Renal cortex interstitium (tissue), 15 donors: ENCODE measurements at places on chromosomes 4 and X.

DNA sequence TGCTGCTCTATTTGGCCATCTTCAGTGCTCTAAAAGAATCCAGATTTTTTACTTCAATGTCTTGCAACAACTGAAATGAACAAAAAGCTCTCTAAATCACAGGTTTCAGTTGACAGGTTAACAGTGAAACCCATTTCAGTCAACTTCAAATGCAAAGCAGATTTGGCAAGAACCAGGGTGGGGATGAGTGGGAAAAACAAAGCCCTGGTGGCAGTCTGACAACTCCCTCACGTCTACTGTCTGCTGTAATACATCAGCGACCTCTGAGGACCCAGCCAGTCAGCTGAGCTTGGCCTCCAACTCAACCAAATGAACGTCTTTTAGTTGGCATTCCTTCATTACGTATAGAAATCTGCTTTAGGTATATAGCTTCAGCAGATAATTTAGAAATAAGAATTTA, 95.8 kb downstream of the COL25A1 start:
- DNase-seq, result no peak

- no peak for DNase-seq
These were observed 1570.8 kb upstream of the ADGRL3 start for GRCh38 chr4:59629348-59629747.

DNA sequence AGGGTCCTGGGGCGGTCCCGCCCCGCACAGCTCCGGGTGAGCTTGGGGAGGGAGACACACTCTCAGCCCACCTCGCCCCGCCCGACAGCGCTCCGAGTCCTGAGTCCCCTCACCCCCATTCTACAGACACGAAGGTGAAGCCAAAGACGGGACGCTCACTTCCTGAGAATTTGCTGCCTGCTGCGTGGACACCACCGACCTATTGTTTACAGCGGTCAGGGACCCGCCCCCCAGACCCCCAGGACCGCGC, 796 bp upstream of the ZNF141 start:
- DNase-seq, result no peak

GRCh38 chrX:154805696-154806091, 409 bp upstream of the MPP1 start:
- DNase-seq, result no peak

GRCh38 chr4:25590171-25590570, 65.5 kb upstream of the SLC34A2 start:
- DNase-seq, result no peak

DNA sequence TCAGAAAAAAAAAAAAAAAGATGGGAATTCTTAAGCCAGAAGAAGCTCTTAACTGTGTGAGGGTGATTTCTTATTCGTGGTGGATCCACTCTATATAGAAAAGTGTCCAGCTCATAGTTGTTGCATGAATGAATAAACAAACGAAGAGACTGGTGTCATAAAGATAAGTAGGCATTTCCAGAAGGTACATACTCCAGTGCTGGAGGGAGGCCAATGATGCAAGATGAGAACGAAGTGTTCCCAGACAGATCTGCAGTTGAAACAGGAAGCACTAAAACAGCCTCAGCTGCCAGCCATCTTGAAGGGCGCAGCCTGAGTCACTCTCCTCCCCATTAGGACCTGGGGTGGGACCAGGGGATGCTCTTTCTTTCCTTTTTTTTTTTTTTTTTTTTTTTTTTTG, 47.4 kb upstream of the HOPX start:
- no peak for DNase-seq

GRCh38 chr4:139794158-139794954, 128.7 kb downstream of the MGST2 start:
- DNase-seq, result no peak

DNA sequence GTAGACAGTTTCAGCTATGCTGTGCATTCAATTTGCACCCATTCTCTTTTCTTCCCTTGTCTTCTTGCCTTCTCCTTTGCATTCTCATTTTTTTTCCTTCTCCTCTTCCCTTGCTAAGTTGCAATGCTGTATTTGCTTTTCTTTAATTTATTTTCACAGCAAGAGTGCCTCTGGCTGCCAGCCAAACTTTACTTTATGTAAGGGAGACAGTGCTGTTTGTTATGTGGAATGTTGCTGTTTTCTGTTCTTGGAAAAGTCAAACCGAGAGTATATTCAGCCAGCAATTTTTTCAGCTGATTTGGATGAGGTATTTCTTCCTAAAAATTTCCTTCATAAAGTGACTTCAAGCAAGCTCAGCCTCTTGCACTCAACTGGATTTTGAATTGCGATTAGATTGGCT, 1293.4 kb downstream of the ARAP2 start:
- peak; percentile 1 for DNase-seq

GRCh38 chr4:169115897-169116254, 105.8 kb upstream of the CBR4 start:
- DNase-seq, result no peak

DNA sequence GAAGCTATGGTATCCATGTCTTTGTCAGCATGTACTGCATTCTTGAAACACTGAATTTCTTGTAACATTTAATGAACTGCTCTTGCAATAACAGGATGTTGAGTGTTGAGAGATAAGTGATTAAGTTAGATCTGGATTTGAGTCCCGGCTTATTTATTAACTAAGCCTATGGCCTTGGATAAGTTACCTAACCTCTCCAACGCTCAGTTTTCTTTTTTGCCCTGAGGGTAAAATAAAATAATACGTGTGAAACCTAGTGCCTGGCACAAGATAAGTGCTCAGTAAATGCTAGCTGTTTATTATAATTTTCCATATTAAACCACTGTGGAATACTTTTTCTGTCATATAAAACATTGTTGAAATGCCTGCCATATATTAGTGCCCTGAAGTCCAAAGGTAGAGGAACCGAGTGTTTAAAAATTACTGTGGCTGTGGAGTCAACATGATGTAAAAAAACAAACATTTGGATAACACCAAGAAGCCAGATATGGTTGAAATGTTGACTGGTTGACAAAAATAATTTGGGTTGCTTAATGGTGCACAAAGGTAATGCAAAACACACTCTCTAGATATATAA, 58.6 kb upstream of the ALB start:
- DNase-seq, result peak; percentile 11

DNA sequence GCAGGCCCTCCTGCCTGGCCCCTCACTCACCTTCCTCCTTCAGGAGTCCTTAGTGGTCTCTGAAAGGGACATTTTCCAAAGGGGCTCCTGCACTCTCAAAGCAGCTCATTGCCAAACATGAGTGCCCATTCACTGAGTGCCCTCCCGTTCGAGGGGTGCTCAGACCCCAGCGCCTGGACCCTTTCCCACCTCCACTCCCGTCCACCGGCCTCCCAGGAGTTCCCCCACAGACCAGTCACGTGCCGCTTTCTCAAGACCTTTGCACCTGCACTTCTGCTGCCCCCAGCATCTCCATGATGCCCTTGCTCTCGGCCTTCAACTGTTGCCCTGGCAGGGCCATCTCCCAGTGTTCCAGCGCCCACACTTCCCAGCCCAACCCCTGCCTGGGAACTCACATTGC, 89.5 kb downstream of the ADRA2C start:
- no peak for DNase-seq

DNA sequence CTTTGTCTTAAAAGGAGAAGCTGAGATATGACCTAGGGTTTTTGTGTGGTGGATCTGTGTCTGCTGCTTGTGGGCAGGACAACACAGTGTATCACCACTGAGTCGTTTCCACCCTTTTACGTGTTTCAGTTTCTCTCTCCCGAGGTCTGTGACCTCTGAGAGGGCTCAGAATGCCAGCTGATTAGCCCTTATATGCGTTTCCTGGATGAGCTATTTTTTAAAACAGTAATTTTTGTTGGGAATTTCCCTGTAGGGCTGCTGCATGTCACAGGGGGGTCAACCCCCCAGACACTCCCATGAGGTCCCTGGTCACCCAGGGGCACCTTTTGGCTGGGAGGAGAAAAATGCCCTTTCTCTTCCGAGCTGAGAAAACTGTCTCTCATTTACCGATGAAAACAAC, 170.4 kb upstream of the CASK start:
- no peak for DNase-seq

DNA sequence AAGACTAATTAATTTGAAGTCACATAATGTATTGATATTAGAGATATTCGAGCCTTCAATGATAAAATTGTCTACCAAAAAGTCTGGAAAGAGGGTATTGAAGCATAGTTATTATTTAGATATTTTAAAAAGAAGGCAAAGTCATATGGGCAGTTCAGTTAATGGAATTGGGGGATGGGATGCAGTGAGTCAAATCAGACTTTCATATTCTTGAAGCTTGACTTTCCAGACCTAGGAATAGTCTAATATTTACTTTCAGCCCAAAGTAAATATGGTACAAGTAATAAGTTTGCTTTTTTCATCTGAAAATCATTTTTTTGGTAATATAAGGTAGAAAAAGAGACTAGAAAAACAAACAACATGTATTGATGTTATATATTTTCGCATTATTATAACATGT, 2017.8 kb downstream of the C4orf33 start:
- DNase-seq, result no peak

- no peak for DNase-seq
These were observed 2.9 kb downstream of the UGDH start for GRCh38 chr4:39524161-39524957.

GRCh38 chr4:23516716-23517115, 373.1 kb downstream of the PPARGC1A start:
- no peak for DNase-seq

GRCh38 chrX:112636288-112636687, 43.5 kb downstream of the LHFPL1 start:
- no peak for DNase-seq

DNA sequence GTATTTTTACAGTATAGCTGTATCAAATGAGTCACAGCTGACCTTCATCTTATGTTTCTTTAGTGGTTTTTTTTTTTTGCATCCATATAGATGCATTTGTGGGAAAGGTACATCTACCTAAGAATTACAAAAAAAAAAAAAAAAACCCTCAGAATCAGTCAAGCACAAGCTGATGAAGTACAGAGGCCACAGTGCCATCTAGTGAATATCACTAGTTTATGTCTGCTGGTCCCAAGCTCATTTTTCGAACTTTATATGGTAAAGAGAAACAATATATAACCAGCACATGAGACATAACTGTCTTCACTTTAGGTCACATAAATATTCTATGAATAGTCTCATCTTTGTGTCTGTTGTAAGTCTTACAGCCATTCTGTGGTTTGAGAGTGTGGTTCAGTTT, 220.1 kb downstream of the DLG3 start:
- no peak for DNase-seq

DNA sequence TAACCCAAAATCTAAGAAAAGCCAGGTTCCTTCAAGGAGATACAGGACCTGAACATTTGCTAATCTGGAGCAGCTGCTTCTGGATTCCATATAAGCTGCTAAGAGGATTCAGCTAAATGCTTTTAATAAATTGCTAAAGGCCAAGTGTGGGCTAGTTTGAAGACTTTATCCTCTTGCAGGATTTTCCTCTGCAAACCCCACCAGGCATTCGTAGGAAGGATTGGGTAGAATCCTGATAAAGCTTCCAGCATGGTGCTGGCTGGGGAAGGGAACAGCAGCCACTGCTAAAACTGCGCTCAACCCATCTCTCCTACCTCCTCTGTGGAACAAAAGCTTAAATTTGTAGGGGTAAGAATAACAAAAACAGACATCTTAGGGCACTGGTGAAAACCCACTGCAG, 61.3 kb upstream of the TAB3 start:
- no peak for DNase-seq

DNA sequence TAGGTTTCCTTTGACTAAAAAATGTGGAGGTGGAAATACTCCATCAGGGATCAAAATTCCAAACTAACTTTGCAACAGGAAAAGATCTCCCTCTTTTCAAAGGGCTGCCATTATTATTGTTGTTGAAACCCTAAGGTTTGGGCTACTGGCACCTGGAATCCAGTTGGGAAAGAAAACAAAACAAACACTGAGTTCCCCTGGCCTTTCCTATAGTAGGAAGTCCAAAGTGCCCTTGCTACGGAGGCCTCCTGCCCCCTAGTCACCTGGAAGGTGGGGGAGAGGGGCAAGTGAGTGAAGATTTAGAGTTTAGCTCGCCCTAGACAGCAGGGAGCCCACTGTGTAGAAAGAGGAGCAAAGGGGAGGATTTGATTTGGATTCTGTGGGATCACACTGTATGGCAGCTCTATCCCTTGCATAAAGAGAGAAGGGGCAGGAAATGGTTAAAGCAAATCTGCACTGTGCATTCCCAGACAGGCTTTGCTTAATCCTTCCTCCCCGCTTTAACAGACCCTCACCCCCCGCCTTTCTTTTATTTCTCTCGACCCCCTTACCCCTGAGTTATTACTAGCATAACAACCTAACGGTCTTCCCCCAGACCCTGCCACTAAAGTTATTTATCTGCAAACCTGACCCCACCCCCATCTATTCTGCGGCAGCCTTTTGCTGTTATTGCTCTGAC, 627 bp upstream of the FAT4 start:
- DNase-seq, result no peak

DNA sequence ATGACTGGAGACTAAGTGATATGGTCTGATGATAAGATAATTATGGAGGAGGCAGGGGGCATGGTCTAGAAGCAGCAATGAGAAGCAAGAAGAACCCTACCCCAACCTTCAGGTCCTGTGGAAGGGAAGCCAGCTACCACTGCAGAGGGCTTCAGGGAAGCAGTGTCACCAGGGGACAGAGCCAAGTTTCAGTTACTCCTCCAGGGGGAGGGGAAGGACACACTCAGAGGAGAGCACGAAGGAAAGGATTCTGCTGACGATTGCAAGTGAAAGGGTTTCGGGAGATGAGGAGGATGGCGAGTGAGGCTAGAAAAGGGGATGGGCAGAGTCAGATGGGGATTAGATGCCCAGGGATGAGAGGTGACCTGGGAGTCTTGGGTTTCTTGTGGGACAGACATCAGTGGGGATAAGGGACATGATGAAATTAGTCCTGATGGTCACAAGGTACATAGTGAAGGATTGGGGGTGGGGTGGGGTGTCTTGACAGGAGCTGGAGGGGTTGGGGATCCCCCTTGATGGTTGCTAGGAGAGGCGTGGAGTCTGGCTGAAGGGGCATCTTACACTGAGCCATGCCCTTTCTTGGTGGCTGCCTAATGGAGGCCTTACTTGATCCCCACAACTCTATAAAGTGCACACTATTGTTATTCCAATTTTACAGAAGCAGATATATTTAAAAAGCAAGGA, 45.4 kb downstream of the TIGD4 start:
- no peak for DNase-seq

DNA sequence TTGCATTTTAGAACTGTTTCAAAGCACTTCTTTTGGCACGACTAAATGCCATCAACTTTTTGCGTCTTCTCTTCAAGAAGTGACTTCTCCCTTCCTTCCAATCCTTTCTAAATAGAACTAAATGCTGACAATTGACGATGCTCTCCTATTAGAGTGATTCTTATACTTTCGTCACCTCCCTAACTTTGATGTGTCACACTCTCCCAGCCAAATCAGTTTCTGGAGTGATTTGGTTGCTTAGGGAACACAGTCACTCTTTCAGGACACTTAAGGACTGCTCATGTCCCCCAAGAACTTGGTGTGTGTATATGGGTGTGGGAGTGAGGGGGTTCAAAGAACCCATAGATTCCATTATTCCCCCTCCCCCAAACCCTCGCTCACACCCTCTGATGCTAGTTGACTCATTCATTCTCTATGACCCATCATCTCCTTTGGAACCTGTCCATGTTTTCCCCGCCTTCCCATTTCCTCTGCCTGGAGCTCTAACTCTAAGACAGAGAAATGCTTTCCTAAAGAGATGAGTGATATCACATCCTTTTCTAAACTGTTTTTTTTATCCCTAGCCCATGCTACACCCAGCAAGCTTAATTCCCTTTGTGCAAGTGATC, 26.8 kb upstream of the AREG start:
- DNase-seq, result no peak
